ENCODE measurements at places on chromosomes 5 and 9.

DNA sequence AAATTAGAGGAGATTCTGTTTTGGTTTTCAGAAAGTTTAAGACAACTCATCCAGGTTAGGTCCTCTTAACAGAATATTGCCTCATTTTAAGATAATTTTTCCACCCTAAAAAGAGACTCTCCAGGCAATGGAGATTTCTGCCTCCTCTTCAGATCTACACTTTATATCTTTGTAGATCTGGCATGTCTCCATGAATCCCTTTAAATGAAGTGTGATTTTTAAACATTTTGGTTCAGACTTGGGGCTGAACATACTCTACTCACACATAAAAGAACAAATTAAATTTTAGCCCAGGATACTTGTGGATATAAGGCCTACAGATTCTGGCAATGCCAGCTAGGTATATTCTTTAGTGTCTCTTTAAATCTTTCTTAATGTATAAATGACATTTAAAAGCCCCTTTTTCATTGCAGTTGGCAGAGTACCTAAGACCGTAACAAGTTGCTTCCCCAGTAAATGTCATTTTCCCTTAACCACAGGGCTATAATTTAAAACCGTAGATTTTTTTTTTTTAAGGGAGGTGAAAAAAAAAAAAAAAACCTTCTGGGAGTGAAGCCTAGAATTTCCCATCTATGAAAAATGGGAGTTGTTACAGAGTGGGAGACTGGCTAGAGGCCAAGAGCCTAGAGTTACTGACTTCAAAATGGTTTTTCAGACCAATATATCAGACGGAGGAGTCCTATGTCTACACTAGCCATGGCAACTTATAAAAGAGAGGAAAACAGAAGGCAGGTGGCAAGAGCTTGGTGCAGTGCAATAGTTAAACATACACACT, 207.8 kb upstream of the TARS1 start:
- no peak for DNase-seq

DNA sequence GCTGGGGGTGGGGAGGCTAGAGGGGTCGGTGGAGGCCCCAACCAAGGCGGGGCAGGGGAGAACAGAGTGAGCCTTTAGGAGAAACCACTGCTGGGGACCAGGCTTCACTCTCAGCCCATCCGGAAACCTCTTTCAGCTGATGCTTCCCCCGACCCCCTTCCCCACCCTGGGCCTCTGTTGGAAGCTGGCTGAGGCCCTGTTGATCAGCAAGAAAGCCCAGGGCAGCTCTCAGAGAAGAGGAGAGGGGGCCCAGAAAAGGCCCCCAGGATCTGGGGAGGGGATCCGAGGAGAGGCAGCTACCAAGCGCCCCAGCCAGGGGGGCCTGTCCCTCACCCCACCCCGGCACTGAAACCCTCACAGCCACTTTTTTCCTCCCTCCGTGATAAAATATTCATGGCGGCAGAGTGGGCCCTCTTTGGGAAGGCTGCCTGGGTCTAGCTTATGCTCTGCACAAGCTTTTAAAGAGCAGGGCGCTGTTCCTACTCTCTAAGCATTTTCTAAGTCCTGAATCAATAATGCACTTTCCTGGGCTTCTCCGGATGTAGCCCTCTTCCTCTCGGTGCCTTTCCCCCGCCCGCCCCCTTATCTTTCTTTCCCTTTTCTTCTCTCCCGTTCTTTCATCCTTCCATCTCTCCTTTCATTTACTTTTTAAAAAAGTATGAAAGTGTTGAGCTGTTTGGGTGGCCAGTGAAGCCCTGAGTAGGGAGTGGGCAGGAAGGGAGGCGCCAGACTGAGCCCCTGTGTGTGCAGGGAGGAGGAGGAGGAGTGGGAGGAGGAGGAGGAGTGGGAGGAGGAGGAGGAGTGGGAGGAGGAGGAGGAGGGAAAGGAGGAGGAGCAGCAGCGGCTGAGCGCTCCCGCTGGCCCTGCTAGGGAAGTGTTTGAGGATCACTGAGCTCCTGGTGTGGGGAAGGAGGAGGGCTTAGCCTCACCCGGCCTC, 23.5 kb downstream of the NTNG2 start:
- no peak for DNase-seq

GRCh38 chr9:118609355-118610044, 759.7 kb downstream of the BRINP1 start:
- DNase-seq: no peak

GRCh38 chr5:17305964-17306725, 88.7 kb downstream of the BASP1 start:
- DNase-seq: no peak

GRCh38 chr5:146440870-146441495, 6.2 kb upstream of the TCERG1 start:
- DNase-seq: no peak

All from nucleus accumbens (tissue), 56 donors.